Stimulated activated CD8-positive, alpha-beta memory T cell treated with anti-CD3 and anti-CD28 coated beads, Interleukin-2, amount 100 ng/mL, for 48 hours (primary cell): ENCODE measurements at places on chromosomes 13 and 19.

DNA sequence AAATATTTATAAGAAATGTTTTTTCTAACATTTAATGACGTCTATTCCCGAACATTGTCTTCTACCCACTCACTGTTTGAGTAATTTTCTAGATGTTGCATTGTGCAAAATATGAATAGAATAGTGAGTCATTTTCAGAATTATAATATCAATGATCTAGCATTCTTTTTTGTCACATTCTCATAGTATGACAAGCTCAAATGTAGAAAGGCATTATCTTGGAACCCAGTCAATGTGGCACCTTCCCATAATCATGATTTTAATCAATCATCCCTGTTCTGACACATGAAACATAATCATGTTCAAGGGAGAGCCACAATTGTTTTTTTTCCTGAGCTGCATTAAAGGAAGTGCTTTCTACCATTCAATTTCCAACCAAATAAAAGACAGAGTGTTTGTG lies 265.8 kb downstream of the OXGR1 start:
- no peak for DNase-seq

GRCh38 chr13:44278166-44278565 lies 95.5 kb upstream of the SERP2 start:
- DNase-seq, result no peak

GRCh38 chr13:101575581-101575980 lies 123.1 kb downstream of the ITGBL1 start:
- no peak for DNase-seq

- DNase-seq, result peak; percentile 60
These were observed at the start of gene RASL11A for GRCh38 chr13:27270594-27271520. RASL11A (plus strand) TSS chr13:27270830; CDS start chr13:27270945, 115 bp downstream.

DNA sequence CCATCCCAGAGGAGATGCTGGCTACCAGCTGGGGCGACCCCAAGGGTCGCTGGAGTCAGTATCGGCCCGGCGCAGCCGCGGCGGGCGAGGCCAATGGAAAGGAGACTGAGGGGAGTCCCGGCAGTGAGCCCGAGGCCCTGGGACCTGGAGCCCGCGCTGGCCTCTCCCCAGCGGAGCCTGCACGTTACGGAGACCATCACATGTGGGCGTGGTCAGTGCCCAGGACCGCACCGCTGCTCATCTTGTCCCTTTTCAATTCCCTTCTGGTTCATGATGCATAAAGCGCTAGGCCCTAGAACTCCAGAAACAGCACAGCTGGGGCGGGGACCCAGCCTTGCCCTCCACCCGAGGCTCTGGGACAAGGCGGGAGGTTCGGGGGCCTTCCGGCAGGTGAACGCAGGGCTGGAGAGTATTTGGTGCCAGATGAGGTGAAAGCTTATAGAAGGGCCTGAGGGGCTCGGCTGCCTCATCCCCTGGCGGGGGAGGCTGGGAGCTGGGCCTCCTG lies 8.0 kb downstream of the C19orf25 start:
- no peak for DNase-seq

- DNase-seq, result peak; percentile 63
These were observed 9.5 kb downstream of the ADAMTSL5 start for GRCh38 chr19:1503089-1503924.

- no peak for DNase-seq
These were observed 62.2 kb downstream of the DNAJC15 start for GRCh38 chr13:43085545-43085944.

DNA sequence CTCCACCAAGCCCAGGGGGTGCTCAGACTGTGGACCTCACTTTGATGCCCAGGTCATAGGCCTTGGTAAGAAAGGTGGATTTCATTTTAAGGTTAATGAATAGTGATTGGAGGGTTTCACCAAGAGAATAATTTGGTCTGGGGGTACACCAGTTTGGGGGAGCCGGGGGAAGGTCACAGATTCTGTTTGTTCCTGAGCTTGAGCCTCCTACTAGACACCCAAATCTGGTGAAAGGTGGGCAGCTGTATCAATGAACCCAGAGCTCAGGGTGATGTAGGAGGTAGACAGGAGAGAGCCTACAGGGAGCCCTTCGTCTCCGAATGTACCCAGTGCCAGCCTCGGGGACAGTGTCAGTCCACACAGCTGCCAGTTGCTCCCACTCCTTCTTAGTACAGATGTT lies 63.7 kb upstream of the ATP12A start:
- no peak for DNase-seq

DNA sequence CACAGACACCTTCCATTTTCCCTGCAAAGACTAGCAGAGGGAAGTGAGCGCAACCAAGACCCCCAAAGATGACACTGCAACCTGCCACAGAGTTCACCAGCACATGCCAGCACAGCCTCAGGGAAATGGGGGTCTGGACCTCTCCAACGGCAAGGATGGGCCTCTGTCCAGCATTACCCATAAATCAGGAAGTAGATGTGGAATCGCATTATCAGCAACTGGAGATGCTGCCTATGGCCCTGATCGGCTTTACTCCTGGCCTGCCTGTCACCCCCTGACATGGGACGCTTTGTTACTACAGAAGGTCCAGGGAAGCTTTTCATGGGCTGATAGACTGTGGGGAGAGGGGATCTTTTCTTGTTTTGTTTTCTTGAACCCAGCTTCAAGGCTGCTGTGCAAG lies 41.4 kb upstream of the POU2F2 start:
- DNase-seq, result no peak
